ENCODE measurements at places on chromosomes 12 and 14. TPM values are rescaled to one million over a fixed set of nuclear protein-coding genes. Genes with fewer than 3 reads are reported as not detected.

ARG2 gene
- 40.1 TPM for total RNA-seq

CCDC197 gene
- not detected for total RNA-seq

CIROP gene
- not detected for total RNA-seq

COQ5 gene
- total RNA-seq = 27.5 TPM

RDH5 gene
- total RNA-seq = 3.0 TPM

KERA gene
- total RNA-seq = 1.2 TPM

CARMIL3 gene
- total RNA-seq = 20.4 TPM

Data from temporal lobe (tissue), 4 donors.